Activated gamma-delta T cell treated with Interleukin-2 at 50 U/mL for 16 hours (primary cell): ENCODE measurements at places on chromosomes 4 and X.

GRCh38 chrX:130079824-130080406 lies 30.4 kb downstream of the ELF4 start:
- DNase-seq, result peak; percentile 60

DNA sequence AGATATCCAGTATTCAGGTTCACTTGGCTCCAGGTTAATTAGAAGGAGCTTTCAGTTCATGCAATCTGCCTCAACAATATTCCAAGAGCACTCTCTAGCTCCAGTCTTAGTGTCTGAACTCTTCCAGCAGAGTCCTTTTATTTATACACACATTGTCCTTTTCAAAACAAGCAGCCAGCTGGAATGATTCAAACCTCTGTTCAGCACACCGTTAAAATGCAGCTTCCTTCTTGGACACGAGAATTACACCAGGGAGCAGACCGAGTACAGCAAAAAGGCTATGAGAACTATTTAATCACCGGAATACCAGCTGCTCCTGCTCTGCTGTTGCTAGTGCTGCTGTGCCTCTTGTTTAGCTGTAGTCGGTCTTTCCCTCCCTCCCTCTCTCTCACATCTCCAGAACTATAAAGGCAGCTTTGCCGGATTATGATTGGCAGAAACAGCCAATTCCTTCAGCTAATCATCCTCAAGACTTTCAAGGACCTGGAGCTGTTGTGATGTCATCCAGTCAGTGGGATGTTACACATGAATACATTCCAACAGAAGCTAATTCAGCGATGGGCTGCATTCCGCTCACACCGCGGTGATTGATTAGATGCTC lies at the start of gene NDST4:
Gene NDST4 (minus strand): TSS at position 115 of the 601 bp plus-strand sequence. CDS start 36,584 bp downstream, outside the sequence.
- no peak for DNase-seq

GRCh38 chr4:4260185-4260751 lies 12.2 kb upstream of the TMEM128 start:
- DNase-seq, result peak; percentile 22

- no peak for DNase-seq
These were observed 21.9 kb downstream of the PIN4 start for GRCh38 chrX:72203421-72203820.

DNA sequence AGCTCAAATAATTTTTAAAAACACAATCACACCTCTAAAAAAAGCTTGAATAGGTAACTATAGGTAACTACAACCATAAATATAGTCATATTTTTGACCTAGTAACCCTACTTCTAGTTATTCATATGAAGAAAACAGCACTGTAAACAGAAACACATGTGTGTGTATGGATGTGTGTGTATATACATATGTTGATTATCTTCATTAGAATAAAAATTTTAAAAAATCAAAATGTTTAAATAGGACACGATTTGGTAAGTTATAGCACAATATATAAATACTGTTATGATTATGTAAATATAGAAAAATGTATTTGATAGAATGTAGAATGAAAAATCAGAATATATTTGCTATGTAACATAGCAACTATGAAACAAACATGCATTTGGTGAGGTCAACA lies 258.1 kb upstream of the GK2 start:
- no peak for DNase-seq
